Left lung (tissue), 14 donors: ENCODE measurements at places on chromosomes 4 and X. TPM values are rescaled to one million over a fixed set of nuclear protein-coding genes. Genes with fewer than 3 reads are reported as not detected.

GRCh38 chr4:155543126-155543765, 123.4 kb upstream of the GUCY1A1 start:
- DNase-seq: no peak

The NAP1L3 gene
- 3.2 TPM for total RNA-seq

DNA sequence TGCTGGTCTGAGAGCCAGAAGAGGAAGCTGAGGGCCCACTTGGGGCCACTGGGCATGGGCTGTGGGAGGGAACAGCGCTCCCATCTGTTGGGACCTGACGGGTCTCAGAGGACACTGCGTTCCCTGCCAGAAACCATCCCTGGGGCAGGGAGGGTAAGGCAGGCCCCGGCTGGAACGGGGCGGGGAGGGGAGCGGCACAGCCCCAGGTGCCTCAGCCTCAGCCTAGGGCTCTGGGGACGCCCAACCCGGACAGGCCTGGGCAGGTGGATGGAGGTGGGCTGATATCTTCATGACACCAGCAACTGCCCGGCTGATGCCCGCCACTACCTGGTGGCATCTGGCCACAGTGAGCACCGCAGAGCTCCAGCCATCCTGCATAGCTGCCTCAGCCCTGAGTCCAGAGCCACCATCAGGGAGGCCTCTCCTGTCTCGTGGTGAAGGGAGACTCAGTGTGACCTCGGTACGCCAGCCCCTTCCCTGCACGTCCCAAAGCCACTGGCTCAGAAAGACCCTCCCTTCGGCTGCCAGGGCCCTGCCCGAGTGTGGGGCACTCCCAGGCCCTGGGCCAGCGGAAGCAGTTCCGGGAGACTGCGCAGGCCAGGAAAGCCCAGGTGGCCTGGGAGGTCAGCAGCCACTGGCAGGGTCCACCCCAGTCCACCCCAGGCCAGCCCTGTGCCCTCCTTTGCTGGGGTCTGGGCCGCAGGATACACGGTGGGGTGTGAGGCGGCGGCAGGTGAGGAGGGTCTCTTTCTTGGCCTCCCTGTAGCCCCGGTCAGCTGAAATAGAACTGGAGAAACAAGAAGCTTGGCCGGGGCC, 34.6 kb upstream of the FGFR3 start:
- DNase-seq: no peak

GRCh38 chr4:94531991-94532789, 80.4 kb downstream of the PDLIM5 start:
- DNase-seq: no peak

GRCh38 chr4:30696191-30696590, 24.0 kb upstream of the PCDH7 start:
- DNase-seq: no peak

GRCh38 chr4:82866706-82867385, 24.1 kb downstream of the SEC31A start:
- DNase-seq: no peak

The OTUD6A gene
- total RNA-seq: not detected

The H2AZ1 gene
- total RNA-seq: 151 TPM

- DNase-seq: no peak
Measured at GRCh38 chr4:126395664-126396063, 1080.9 kb downstream of the FAT4 start.

The PNMA6A gene
- 3.1 TPM for total RNA-seq

DNA sequence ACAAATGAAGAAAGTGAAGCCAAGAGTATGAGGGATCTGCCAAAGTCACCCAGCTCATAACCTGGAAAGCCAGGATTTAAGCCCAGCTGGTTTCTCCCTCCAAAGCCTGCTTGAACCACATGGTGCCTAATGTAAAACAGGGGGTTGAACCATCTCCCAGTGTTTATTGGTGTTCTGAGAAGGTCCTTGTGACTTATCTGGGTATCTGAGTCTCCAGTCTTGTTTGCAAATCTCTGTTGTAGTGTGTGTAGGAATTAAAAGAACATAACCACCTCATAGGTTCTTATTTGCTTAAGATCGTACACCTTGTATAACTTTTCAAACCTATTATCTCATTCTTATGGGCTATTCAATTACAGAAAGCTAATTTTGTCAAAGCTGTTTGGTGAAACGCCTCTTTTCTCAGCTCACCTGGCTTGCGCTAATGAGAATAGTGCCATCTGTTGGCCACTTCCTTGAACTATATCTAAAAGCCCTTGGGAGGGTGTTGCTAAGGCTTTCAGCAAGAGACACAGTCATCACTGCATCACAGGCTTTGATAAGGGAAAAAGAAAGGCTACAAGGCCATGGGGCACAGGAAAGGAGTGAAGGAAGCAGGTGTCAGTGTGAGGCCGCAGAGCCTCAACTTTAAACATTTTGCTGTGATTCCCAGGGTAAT, 34.0 kb downstream of the ETDB start:
- peak; percentile 48 for DNase-seq

GRCh38 chrX:99857455-99857854, 552.6 kb downstream of the PCDH19 start:
- no peak for DNase-seq

DNA sequence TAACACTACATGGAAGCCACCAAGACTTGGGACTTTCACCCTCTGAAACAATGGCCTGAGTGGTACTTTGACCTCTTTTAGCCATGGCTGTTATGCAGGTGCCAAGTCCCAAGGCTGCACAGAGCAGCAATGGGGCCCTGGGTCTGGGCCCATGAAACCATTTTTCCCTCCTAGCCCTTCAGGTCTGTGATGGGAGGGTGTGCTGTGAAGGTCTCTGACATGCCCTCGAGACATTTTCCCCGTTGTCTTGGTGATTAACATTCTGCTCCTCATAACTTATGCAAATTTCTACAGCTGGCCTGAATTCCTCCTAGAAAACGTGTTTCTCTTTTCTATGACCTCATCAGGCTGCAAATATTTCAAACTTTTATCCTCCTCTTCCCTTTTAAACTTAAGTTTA, 30.4 kb upstream of the ADGRA3 start:
- DNase-seq: no peak
